Hematopoietic multipotent progenitor cell treated with erythropoietin and hydrocortisone succinate and interleukin-3 and kit ligand, for 6 days (in vitro differentiated cells): ENCODE measurements at places on chromosomes 5 and 9.

DNA sequence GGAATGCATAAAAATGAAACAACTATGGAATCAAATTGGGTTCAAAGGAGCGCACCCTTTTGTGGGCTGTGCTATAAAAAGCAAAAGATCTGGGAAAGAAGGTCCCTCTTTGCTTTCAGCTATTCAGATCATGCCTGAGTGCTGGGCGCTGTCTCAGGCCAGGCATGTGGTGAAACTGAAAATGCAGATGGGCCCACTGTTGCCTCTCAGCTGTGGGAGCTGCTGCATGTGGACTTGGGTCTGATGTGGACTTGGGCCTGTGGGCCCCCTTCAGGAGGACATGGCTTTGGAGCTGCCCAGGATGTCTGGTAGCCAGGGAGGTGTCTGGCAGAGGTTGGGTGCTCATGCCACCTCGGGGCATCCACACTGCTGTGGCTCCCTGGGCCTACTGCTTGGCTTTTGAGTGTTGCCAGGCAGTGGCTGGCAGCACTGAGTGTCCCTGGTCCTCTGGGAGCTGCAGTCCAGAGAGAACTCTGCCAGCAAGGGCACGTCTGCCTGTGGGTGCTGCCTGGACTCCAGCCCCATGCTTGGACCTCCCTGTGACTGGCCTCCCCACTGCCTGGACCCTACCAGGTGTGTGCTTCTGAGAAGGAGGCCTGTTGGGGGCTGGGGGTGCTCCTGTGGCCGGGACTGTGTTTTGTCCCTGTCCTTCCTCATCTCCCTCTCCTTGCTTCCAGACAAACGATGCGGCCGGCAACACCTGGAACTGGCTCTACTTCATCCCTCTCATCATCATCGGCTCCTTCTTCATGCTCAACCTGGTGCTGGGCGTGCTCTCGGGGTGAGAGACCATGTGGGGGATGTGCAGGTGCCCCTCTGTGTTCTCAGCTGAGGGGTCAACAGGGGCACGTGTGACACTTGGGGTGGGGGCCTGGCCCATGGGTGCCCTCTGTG lies 74.3 kb downstream of the CACNA1B start:
- no peak for DNase-seq

DNA sequence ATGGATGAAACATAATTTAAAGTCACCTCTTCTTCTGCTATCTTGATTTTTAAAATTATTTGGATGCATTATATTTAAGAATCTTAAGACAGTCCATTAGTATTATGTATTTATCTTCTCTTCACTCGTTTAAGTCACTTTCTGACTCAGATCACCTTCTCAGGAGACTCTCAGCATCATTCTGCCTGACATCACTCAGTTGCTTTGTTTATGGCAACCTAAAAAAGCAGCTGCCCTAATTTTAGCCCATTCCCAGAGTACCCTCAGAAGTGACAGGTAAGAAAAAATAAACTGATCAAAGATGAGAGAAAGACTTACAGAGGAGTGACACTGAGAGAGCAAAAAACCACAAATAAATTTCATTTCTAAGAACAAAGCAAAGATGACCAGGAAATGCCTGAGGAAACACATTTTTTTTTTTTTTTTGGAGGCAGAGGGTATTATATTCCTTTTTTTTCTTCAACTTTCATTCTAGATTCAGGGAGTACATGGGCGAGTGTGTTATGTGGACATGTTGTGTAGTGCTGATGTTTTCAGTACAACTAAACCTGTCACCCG lies 140.5 kb downstream of the MUSK start:
- DNase-seq, result no peak

GRCh38 chr9:94805585-94805984 lies 79.1 kb downstream of the AOPEP start:
- peak; percentile 63 for DNase-seq

- DNase-seq, result peak; percentile 15
Measured at GRCh38 chr9:114096041-114096511, 3.0 kb downstream of the KIF12 start.

- DNase-seq, result no peak
Measured at GRCh38 chr9:135647884-135648283, 8.5 kb upstream of the GLT6D1 start.

GRCh38 chr9:111348821-111349271 lies 18.8 kb upstream of the OR2K2 start:
- no peak for DNase-seq

DNA sequence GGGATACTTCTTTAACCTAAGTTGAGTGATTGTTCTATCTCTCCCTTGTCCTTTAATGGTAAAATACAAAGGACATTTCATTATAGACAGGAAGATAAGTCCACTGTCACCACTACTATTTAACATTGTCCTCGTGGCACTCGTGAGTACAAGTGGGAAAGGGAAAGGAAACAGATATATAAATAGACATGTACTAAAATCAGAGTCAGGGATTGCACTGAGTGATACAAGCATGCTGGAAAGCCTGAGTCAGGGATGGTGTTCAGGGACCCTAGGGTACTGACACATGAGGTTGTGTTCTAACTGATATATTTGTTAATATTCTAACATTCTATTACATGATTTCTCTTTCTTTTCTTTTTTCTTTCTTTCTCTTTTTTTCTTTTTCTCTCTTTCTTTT lies 74.8 kb upstream of the FAM170A start:
- no peak for DNase-seq

DNA sequence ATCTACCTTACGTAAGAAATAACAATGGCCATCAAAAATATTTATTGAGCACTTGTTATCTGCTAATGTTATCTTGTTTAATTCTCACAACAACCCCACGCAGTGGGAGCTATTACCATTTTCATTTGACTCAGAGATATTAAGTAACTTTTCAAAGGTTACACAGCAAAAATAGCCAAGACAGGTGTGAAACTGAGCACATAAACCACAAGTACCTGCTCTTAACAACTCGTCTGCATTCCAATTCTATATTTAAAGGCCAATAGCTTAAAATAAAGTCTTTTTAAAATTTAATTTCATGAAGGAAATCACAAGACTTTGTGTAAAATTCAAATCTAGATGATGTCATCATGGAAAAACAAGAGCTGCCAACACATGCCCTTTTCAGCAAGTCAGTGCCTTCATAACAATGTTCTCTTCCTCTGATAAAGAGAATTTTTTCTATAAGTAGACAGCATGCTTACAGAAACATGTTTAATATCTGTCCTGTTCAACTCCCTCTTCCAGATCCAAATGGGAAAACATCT lies 111.6 kb downstream of the MED10 start:
- no peak for DNase-seq

DNA sequence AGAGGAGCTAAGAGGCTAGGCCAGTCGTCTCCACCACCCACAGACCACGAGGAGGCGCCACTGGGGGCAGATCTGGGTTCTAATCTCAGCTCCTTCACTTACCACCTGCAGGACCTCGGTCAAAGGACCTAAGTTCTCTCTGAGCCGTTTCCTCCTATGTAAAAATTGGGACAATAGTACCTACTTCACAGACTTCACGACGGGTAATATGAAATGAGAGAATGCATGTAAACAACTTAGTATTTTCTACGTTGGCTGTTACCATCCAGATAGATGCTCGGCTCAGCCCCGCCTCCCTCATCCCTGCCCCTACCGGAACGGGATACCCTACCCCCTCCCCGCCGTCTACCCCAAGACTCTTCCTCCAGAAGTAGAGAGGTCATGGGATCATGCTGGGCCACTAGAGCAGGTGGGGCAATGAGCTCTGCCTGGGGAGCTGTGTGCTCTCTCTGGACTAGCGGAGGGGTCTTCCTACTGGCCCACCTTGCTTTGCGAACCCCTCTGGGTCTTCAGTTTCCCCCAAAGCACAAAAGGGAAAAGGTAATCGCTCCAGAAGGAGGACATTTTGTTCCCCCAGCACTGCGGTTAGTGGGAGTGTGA lies 541 bp downstream of the GNPDA1 start:
- DNase-seq, result peak; percentile 67

DNA sequence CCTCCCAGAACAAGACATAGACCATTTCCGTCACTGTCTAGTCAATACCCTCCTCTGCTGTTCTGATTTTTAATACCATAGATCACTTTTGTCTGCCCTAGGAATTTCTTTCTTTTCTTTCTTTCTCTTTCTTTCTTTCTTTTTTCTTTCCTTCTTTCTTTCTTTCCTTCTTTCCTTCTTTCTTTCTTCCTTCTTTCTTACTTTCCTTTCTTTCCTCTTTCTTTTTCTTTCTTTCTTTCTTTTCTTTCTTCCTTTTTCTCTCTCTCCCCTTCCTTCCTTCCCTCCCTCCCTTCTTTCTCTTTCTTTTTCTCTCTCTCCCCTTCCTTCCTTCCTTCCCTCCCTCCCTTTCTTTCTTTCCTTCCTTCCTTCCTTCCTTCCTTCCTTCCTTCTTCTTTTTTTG lies 49.0 kb upstream of the RAPGEF1 start:
- DNase-seq, result no peak

DNA sequence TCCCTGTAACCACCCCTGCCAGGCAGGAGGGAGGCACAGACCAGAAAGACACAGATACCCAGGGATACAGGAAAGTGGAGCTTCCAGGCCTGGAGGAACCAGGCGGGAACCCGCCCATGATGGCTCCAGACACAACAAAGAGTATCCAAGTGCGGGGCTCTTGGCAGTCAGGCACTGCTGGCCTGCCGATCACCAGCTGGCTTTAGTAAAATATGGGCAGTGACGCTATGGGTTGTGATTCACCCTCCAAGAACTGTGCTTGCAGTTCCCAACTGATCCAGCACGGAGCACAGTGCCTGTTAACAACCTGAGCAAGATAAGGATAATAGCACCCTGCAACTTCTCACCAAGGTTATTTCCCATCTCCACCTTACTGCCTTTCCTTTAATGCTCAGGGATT lies 463.3 kb downstream of the IRX1 start:
- no peak for DNase-seq
